ENCODE measurements at places on chromosomes 12 and 14.
A peak's percentile ranks its signal among the peaks of the same experiment; 100 is the strongest.

GRCh38 chr12:124188561-124189405, 106.1 kb upstream of the RFLNA start:
- peak; percentile 24 for DNase-seq

DNA sequence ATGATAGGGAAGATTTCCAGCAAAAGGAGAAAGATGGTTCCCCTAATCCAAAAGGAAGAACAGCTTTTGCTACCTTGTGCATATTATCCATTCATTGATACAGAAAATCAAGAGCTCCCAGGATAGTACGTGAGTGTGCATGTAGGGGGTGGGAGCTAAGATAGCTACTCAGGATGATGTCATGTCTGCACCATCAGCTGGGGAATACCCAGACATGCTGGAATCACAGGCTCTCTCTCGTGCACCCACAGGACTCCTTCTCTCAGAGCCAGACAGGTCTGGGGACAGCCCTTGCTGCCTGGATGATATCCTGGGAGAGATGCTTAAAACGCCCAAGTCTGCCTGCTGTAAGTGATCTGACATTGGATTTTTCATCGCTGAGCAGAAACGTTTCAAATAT, 38.9 kb downstream of the FOXN3 start:
- peak; percentile 87 for DNase-seq

GRCh38 chr14:74671789-74672188, 41.1 kb downstream of the AREL1 start:
- DNase-seq, result peak; percentile 81

GRCh38 chr12:55687746-55688145, 20.0 kb downstream of the ITGA7 start:
- no peak for DNase-seq

GRCh38 chr12:64678248-64678647, 68.0 kb downstream of the RASSF3 start:
- no peak for DNase-seq

- DNase-seq, result peak; percentile 38
These were observed 170.2 kb downstream of the BCAT1 start for GRCh38 chr12:24778486-24779304.

GRCh38 chr14:57746563-57746962, 119.3 kb downstream of the SLC35F4 start:
- no peak for DNase-seq

- peak; percentile 44 for DNase-seq
These were observed 11.0 kb downstream of the PAPLN start for GRCh38 chr14:73248108-73248868.

DNA sequence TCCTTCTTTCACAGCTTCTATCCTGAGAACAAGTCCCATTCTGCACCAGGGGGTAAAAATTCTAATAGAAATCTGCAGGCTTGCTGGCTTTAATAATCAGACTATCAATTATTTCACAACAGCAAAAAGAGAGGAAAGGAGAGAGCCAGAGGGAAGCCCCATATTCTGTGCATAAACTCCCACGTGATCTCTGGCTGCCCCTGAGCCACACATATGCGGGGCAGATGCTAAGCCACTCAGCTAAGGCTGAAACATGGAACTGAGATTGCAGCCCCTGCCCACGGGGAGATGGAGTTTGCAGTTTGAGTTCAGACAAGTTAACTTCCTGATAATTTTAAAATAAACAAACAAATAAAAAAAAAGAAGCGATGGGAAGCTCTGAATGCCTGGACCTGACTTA, 254.4 kb upstream of the CCDC196 start:
- no peak for DNase-seq

DNA sequence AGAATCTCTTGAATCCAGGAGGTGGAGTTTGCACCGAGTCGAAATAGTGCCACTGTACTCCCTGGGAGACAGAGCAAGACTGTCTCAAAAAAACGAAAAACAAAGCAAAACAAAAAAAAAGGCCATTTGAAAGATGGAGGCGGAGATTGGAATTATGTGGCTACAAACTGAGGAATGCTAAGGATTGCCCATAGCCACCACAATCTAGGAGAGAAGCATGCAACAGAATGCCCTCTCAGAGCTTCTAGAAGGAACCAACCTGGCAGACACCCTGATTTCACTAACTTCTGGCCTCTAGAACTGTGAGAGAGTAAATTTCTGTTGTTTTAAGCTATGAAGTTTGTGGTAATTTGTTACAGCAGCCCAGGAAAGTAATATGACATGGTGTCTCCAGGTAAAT, 50.1 kb upstream of the LIMA1 start:
- DNase-seq, result peak; percentile 53

- DNase-seq, result no peak
These were observed 294.6 kb downstream of the FLRT2 start for GRCh38 chr14:85824526-85824925.

GRCh38 chr12:43428088-43428600, 123.9 kb downstream of the ADAMTS20 start:
- DNase-seq, result no peak

DNA sequence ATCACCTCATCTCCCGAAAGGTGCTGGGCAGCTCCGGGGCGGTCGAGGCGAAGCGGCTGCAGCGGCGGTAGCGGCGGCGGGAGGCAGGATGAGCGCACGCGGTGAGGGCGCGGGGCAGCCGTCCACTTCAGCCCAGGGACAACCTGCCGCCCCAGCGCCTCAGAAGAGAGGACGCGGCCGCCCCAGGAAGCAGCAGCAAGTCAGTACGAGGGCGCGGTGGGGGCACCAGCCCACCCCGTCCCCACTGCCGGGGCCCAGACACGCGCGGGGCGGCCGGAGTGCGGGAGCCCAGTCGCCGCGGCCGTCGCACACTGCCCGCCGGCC, 862 bp downstream of the HMGA2 start:
- no peak for DNase-seq

DNA sequence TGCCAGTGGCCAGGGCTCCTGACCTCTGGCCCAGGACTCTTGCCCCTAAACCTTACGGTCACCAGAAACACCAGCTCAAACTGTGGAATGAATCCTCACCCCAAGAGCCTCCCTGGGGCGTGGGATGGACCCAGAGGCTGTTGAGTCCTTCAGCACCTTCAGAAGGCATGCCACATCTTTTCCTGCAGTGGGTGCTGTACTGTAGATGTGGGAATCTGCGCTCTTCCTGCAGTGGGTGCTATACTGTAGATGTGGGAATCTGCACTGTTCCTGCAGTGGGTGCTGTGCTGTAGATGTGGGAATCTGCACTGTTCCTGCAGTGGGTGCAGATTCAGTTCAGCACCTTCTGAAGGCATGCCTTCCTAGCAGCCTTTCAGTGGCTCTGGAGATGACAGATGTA, 1.2 kb downstream of the KRT82 start:
- no peak for DNase-seq

- no peak for DNase-seq
These were observed 213.1 kb upstream of the RTL1 start for GRCh38 chr14:101116486-101117130.

DNA sequence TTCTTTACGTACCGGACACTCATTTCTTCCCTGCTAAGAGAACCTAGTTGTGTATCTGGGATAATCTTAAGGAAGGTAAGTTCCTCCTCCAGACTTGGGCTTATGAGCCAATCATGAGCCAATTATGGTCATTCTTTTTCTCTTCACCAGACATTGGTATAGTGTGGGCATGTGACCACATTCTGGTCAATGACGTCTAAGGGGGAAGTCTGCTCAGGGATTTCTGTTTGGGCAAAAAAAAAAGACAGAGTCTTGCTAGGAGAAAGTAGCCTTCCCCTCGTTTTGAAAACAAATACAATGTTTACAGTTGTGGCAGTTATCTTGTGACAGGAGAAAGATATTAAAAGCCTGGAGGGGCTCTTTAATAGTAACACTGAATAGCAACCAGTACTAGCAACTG, 20.1 kb upstream of the PLXNC1 start:
- no peak for DNase-seq

- peak; percentile 81 for DNase-seq
These were observed 1.1 kb downstream of the SCN8A start for GRCh38 chr12:51592034-51592705.

GRCh38 chr12:47636908-47637780, 68.7 kb downstream of the RPAP3 start:
- DNase-seq, result no peak

DNA sequence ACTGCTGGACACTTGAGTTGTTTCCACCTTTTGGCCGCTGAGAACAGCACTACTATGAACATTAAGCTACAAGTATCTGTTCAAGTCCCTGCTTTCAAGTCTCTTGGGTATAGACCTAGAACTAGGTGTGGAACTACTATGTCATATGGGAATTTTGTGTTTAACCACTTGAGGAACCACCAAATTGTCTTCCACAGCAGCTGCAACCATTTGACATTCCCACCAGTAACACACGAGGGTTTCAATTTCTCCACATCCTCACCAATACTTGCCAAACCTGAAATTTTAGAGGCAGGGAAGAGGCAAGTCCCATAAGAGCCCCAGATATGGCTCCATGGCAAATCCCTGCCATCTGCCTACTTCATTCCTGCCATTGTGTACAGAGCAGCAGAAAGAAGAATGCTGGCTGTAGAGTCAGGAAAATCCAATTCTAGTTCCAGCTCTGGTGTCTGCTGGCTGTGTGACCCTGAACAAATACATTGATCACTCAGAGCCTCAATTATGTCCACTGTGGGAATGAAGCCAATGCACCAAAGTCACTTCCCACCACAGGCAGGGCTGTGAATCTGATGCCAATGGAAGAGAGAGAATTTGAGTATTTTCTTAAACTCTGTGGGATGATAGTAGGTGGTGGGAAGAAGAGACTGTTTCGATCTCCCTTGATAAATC, 17.8 kb downstream of the PITPNM2 start:
- no peak for DNase-seq

GRCh38 chr14:104758981-104759969, 6.3 kb downstream of the SIVA1 start:
- no peak for DNase-seq

- peak; percentile 43 for DNase-seq
These were observed 40.5 kb downstream of the SLC2A14 start for GRCh38 chr12:7832059-7832696.

DNA sequence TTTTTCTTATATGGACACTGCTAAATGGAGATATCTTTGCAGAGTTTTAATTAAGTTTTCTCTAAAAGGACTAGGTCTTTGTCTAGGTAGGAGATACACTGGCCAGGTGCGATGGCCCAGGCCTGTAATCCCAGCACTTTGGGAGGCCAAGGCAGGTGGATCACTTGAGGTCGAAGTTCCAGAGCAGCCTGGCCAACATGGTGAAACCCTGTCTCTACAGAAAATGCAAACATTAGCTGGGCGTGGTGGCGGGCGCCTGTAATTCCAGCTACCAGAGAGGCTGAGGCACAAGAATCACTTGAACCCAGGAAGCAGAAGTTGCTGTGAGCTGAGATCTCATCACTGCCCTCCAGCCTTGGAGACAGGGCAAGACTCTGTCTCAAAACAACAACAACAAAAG, 17.1 kb upstream of the CERS5 start:
- no peak for DNase-seq

GRCh38 chr14:92322516-92322915, 449 bp upstream of the SLC24A4 start:
- no peak for DNase-seq

- DNase-seq, result peak; percentile 18
These were observed 58.9 kb upstream of the FBXO33 start for GRCh38 chr14:39491134-39491571.

DNA sequence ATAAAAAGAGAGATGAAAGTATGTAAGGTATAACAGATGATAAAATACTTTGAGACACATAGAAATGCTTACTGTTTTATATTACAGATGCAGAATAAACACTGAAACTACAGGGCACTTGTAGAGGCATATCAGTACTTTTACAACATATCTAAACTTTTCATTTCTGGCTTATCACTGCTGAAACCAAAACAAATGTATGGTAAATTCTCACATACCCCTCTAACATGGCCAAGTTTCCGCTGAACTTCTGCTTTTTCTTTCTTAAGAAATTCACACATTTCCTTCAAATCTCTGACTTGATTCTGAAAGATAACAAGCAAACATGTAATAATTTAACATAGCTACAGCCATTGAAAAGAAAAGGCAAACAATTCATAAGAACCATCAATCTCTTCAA, 33.3 kb upstream of the C12orf50 start:
- DNase-seq, result no peak

- peak; percentile 29 for DNase-seq
These were observed 37.8 kb downstream of the PHETA1 start for GRCh38 chr12:111330800-111331752.

DNA sequence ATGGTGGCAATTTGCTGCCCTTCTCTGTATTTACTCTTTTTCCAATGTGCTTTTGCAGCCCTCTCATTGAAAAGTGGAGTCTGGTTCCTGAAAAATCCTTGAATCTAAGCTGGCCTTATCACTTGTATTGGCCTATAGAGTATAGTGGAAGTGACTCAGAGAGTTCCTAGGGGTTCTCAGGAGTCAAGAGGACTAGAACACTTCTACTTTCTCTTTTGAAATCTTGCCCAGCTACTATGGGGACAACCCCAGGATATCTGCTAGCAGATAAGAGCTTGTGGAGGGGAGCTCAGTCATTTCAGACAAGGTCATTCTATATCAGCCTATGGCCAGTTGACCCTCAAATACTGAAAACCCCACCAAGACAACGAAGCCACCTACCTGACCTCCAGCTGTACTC, 26.7 kb upstream of the WSCD2 start:
- DNase-seq, result no peak

DNA sequence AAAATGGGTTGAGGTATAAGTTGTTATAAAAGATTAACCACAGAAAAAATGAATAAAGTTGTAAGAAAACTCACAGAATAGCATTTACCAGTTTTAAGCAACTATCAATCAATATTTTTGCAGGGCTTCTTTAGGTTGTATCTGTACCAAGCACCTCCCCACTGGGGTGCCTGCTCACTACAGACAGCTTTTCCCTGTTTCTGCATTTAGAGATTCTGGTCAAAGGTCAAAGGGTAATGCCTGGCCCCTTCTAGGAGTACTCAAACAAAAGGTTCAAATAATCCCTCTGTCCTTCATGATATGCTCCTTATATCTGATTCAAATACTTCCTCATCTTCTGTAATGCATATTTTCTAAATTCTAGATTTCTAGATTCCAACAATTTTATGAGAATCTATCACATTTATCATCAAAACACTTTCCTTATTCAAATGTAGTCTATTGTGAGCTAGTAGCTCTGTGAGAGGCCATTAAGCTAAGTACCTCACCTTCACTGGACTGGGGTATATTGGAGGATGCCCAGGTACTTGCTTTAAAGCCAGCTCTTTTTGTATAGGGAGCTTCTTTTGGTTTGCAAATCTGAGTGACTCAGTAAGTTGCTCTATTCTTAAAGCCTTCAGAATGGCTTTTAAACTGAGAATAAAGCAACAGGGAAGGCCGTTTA, 120.7 kb upstream of the PTPRB start:
- no peak for DNase-seq

- DNase-seq, result no peak
These were observed 1.1 kb upstream of the BMP4 start for GRCh38 chr14:53957739-53958138.
